ENCODE measurements at places on chromosomes 1 and 21.

DNA sequence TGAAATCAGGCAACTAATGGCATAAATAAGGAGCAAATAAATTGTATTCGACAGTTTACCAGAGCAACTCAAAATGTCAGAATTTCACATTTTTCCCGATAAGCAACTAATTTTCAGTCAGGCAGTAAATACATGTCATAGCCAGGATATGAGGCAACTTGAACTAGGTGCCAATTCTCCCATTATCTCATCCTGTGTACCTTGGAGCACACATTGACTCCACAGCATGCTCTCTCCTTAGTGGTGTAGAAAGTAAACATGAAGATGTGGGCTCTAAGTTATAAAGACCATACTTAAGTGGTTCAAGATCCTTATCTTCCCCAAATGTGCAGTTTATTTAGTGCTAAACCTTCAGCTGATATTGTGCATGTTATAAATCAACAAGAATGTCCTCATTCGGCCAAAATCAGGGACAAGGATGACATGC is 197.8 kb downstream of the VAV3 start:
- DNase-seq, result no peak

- no peak for DNase-seq
Measured at GRCh38 chr1:78691995-78692747, 42.5 kb downstream of the IFI44 start.

DNA sequence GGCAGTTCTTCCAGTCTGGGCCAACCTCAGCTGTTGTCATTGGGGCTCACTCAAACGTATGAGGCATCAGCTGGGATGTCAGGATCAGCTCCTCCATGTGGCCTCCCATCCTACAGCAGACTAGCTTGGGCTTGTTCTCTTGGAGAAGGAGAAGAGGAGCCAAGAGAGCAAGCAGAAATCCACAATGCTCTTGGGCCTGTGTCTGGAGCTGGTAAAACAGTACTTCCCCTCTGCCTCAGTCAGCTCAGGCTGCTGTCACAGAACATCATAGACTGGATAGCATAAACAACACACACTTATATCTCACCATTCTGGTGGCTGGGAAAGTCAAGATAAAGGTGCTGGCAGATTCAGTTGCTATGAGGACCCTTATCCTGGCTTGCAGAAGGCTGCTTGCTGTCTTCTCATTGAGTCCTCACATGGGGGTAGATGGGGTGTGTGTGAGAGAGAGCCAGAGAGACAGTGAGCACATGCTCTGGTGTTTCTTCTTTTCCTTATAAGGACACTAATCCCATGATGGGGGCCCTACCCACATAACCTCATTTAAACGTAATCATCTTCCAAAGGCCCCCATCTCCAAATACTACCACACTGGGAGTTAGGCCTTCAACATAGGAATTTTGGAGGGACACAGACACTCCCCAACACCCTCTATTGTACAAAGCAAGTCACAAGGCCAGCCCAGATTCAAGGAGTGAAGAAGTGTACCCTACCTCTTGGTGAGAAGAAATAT is 16.3 kb upstream of the DNAJC6 start:
- DNase-seq, result no peak

- no peak for DNase-seq
Measured at GRCh38 chr1:99503276-99503747, 142.6 kb upstream of the PALMD start.

DNA sequence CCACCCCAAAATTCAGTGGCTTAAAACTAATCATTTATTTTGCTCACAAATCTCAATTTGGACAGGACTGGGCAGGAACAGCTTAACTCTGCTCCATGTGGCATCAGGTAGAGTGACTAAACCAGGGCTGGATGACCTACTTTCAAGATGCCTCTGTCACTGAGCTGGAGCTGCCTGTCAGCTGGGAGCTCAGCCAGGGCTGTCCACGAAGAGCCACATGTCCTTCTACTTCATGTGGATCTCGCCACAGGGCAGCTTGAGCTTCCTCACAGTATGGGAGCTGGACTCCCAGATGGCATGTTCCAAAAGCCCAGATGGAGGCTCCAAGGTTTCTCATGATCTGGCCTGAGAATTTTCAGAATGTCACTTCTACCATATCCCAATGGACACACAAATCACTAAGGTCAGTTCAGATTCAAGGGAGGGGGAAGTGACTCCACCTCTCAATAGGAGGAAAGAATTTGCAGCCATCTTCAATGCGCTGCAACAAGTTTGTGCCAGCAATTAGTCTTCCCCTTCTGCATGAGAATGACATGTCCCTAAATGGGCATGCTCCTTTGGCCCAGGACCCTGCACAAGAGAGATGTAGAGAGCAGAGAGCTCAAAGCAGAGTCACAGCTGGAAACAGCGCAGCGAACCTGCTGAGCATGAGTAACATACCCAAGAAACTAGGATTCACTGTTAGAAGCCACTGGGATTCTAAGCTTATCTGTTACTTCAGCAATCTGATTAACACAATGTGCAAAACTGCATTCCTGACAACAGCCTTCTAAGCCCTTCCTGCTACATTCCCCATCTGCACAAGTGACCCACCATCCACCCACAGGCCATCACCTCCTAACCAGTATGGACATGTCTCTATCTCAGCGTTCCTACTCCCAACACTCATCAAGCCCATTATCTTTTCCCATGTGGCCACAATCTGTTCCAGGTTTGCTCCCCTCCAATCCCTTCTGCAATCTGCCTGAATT is 17.0 kb downstream of the HLCS start:
- DNase-seq, result no peak

GRCh38 chr1:159964144-159964543 is 10.1 kb upstream of the SLAMF9 start:
- DNase-seq, result no peak

- DNase-seq, result no peak
Measured at GRCh38 chr1:228044961-228045360, 37.5 kb upstream of the ARF1 start.

- no peak for DNase-seq
Measured at GRCh38 chr1:37761416-37762095, 3.4 kb downstream of the EPHA10 start.

DNA sequence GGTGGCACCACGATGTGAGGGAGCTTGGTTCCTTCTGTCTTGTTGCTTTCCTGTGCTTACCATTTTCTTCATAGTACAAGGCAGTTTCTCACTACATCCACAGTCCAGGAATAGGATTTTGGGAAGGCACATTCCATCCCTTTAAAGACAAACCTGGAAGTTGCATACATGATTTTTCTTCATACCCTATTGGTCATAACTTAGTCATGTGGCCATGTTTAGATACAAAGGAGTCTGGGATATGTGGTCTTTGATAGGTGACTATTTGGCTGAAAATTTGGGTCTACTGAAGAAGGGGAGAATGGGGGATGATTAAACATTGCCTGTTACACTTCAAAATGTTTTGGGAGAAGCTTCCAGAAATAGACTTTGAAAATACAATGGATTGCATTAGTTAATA is 7.0 kb downstream of the DYRK1A start:
- DNase-seq, result no peak

- no peak for DNase-seq
Measured at GRCh38 chr1:6580593-6581409, 1.0 kb downstream of the ZBTB48 start.

DNA sequence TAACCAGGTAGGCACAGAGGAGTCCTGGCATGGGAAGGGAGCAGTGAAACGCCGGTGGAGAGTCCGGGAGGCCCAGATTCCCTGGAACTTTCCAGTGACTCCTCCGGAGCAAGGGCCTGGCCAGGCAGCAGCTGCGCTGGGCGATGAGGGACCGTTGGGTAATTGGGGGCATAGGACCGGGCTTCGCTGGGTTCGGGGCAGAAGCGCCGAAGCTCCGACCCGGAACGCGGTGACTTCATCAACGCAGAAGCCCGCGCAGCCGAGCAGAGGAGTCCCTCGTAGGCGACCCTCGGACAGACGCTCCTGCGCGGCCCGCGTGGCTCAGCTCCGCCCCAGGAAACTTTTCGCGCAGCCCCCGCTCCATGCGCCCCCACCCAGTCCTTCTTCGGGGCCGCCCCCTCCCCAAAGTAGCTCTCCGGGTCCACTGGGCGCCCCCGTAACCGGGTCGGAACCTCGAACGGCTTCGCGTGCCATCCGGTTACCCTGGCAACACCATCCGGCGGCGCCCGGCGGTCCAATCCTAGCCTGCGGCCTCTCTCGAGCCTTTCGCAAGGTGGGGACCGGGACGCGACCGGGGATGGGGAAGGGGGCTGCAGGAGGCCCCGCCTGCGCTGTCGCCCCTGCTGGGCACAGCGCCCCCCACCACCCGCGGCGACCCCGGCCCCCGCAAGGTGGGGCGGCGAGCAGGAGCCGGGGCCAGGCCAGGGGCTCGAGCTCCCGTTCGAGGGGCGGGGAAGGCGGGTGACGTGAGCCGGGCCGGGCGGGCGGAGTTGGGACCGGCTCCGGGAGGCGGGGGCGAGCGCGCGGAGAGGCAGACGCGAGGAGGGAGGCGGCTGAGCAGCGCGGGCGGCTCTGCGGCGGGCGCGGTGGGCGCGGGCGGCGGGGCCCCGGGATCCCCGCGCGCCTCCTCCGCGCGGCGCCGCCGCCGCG is at the start of gene AJAP1:
TSS of gene AJAP1 (plus strand) at position 814 of the 930 bp plus-strand sequence. CDS start 817 bp downstream, outside the sequence.
- no peak for DNase-seq

DNA sequence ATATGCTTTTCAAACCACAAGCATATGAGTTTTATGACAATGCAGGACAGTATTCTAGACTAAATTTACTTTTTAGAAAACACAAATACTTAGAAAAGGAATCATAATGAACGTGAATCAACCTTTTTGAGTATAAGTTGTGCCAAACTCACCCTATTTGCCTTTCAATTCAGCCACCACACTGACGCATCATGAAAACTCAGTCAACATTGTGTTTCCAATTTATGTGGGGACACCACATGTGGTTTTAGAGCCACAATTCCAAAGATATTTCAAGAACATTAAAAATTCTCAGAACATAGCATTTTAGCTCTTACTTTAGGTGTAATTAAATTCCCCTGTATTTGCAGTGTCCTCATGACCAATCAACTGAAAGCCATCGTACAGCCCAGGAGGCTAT is 118.8 kb downstream of the PTBP2 start:
- no peak for DNase-seq

DNA sequence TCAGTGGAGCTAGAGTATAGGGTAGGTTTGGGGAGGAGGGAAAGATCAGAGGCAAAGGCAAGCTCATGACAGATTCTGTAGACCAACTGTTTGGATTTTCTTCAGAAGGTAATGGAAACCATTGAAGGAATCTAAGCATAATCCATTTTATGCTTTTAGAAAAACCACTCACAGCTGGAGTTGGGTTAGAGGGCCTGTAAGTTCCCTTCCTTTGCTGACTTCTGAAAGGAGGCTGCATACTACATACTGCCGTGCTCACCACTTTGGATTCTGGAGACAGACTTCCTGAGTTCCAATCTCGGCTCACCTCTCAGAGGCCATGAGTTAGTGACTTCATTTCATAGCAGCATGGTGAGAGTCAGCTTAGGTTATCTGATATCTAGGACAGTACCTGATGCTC is 6.4 kb upstream of the SYT2 start:
- DNase-seq, result no peak

- no peak for DNase-seq
Measured at GRCh38 chr21:45010860-45011259, 63.5 kb upstream of the ADARB1 start.

- peak; percentile 50 for DNase-seq
Measured at GRCh38 chr1:9291914-9292360, 757 bp upstream of the SPSB1 start.

GRCh38 chr1:92848201-92848600 is 16.4 kb downstream of the RPL5 start:
- DNase-seq, result no peak

GRCh38 chr1:180310095-180310494 is 80.0 kb downstream of the LHX4 start:
- DNase-seq, result no peak

DNA sequence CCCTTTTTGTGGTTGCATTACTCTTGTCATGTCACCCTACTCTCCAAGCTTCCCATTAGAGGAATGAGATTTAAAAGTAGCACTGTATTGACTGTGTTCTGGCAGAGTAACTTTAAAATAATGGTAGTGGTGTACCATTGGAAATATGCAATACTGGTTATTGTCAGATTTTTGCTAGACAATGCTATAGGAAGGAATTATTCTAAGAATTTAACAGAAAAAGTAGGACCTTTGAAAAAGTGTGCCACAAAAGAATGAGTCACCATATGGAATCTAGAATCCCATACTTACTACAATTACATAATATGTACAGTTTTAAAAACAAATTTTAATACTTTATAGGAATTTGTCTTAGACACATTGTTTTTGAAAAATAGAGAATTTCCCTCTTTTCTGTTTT is 13.8 kb downstream of the MIER1 start:
- no peak for DNase-seq
